HCEC 1CT (cell line): ENCODE measurements at places on chromosomes 7 and 10.

DNA sequence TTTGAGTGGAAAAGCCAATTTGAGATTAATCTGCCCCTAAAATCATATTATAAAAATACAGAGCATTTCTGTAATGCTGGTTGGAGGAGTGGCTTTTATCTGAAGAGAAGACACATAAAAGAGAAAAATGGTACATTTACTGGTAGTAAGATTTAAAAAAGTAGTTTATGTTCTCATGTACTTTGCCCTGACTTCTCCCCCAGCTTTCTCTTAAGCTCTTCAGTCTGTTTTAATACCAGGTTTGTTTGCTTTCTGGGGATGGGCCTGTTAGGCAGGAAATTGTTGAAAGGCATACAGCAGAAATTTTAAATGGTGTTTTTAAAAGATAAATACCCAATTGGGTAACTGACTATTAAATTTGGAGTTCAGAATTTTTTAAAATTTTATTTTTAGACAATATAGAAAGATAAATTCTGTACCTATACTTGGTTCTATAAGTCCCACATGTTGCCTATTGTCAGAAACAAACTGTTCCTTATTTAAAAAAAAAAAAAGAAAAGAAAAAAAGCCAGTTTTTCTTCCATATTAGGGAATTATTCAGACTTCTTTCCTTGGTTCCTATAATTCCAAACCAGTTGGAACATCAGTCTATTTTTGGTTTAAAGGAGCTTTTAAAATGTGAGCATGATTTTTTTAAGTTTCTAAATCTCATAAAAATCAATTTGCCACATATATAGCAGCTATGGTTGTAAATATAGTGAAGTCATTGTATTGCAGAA lies 136.6 kb downstream of the ARID5B start:
- no peak for DNase-seq

DNA sequence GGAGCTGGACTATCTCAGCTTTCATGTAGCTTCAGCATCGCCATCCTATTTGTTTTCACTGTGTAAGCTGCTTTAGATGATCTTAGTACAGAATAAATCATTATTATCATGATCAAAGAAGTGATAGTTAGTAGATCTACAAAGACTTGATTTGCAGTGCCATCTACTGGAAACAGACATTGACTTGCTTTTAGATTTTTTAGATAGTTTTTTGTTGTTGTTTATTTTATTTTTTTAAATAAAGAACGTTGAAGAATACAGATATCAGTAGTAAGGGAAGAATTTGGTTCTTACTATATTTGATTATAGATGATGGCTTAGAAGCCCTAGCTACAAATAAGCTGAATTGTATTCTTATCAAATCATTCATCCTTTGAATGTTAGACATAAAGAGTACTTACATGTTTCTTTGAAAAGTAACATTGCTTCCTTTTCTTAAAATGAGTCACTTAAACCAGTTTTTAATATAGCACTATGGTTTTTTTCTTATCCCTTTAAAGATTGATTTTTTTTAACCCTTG lies 6.3 kb upstream of the SFMBT2 start:
- peak; percentile 58 for DNase-seq

DNA sequence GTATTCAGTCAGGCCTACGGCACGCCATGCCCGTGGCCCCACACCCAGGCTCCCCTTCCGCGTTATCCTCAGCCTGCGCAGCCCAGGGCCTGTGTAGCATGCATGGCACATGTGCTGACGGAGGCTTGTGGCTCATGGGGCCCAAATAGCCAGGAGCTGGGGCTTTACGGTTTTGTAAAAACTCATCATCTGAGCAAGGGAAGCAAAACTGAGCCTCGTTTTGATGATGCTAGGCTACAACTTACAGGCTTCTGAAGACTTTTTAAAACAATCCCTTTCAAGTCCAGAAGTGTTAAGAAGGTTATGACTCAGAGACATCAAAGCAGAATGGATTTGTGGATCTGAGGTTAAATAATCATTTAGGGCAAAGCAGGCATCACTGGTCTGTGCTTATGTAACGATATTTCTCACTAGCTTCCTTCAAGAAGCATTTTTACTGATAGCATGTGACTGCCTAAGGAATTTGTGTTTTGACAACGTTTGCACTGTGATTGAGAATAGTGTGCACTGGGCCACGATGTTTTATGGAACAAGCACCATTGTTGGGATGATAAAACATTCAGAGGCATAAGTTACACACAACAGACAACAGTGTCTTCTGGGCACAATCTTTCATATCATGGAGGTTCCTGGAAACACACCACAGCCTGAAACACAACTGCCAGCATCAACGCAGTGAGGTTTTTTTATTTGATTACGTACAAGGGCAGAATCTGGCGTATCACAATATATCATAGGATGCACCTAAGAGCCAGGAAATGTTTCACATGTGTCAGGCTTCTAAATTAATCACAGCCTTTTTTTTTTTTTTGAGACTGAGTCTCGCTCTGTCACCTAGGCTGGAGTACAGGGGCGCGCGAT lies 274.3 kb downstream of the CCDC3 start:
- DNase-seq, result no peak

DNA sequence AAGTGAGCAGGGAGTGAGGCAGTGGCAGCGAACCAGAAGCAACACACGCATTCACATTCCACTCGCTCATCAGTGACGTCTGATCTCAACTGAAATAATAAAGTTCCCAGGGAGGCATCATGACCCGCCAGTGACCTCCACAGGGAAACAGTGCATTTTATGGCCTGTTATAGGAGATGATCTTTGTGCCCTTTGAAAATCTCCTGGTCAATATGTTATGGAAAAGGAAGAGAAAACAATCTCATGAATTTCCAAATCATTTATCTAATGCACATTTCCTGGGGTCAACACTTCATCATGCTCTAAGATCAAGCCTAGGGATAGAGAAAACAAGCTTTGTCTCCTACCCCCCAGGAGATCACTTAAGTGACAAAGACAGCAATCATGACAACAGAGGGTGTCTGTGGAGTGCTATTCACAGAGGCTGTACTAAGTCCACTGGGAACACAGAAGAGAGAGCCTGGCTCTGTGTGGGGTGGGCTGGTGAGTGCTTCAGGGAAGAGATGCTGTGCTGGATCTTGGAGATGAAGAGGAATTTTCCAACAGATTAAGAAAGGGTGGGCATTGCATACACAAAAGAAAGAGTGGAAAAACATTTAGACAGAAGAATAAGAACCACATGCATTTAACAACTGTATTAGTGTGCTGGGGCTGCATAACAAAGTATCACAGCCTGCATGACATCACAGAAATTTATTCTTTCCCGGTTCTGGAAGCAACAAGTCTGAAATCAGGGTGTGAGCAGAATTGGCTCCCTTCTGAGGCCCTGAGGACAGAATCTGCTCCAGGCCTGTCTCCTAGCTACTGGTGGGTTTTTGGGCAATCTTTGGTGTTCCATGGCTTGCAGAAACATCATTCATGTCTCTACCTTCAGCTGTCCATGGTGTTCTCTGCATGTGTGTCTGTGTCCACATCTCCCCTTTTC lies 613.9 kb upstream of the IGFBP3 start:
- DNase-seq, result no peak

GRCh38 chr7:45578467-45578866 lies 4.3 kb downstream of the ADCY1 start:
- no peak for DNase-seq

GRCh38 chr10:30819341-30820181 lies 190.0 kb upstream of the LYZL2 start:
- DNase-seq, result peak; percentile 79

GRCh38 chr7:117017702-117018266 lies 64.5 kb downstream of the ST7 start:
- DNase-seq, result no peak

DNA sequence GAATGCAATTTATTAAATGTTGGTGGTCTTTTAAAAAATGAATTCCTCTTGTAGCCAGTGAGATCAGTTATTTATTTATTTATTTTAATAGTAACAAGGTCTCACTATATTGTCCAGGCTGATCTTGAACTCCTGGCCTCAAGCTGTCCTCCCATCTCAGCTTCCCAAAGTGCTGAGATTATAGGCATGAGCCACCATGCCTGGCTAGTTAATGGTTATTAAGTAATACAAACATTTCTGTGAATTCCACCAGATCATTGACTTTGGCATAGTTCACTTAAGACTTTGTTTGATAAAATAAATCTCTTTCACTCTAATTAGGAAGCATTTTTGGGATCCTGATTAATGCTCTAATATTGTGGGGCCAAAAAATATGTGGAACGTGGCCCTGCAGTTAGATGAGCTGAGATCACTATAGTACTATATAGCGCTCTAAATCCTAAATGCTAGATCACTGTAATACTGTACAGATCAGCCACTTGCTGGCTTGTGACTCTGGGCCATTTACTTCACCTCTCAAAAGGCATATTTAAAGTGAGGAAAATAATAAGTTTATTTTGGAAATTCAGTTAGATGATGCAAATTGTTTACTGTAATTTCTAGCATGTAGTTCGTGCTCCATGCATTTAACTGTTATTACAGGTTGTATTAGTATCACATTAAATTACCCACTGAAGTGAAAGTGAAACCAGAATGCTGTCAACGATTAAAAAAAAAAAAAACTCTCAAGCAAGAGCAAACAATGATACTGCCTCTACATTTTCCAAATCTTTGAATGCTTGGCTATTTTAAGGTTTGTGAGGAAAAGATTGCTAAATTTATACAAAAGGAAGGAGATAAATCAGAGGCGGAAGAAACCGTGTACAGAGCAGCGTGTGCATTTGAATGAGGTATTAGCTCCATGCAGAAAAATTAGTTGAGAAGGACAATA lies 15.9 kb upstream of the FAS start:
- DNase-seq, result no peak

- DNase-seq, result no peak
Observed at GRCh38 chr10:4639960-4640359, 186.0 kb upstream of the AKR1E2 start.

GRCh38 chr7:17530741-17531421 lies 232.4 kb downstream of the AHR start:
- peak; percentile 47 for DNase-seq

DNA sequence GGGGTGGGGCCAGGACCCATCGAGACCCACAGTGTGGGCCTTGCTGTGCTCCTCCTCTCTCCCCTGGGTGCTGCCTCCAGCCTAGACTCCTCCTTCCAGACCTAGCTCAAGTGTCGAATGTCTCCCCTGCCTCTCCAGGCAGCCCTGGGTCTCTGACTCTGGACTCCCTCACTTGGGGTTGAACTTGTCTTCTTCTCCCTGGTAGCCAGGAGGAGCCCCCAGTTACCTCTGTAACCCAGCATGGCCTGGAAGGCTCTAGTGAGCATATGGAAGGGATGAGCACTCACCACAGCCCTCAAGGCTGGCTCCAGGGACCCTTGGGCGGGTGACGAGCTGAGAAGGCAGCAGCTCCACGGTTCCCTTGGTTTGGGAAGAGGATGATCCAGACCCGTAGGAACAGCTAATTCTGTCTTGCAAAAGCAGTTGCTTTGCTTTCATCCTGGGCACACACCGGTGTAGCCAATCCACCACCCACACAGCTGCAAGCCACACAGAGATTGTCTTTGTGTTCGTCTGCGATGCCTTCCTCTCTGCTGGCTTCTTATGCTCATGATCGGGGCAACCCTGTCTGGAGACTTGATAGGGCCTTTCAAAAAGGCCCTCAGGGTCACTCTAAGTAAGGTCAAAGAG lies 52.3 kb upstream of the ANTXRL start:
- no peak for DNase-seq

DNA sequence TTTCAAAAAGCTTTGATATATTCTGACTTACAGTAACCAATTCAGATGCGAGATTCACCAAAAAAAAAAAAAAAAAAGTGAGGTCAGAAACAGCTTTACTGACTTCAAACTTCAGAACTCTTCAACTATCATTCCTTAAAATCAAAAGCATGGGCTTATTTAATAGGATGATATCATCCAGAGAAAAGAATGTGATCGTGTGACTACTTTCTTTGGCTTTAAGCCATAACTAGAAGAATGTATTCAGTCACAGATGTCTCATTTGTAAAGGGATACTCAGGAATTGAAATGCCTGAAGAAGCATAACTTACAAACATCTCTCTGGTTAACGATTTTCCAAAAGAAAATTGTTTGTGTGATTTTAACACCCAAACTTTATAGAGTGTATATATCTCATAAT lies 11.5 kb downstream of the TPK1 start:
- DNase-seq, result peak; percentile 73

DNA sequence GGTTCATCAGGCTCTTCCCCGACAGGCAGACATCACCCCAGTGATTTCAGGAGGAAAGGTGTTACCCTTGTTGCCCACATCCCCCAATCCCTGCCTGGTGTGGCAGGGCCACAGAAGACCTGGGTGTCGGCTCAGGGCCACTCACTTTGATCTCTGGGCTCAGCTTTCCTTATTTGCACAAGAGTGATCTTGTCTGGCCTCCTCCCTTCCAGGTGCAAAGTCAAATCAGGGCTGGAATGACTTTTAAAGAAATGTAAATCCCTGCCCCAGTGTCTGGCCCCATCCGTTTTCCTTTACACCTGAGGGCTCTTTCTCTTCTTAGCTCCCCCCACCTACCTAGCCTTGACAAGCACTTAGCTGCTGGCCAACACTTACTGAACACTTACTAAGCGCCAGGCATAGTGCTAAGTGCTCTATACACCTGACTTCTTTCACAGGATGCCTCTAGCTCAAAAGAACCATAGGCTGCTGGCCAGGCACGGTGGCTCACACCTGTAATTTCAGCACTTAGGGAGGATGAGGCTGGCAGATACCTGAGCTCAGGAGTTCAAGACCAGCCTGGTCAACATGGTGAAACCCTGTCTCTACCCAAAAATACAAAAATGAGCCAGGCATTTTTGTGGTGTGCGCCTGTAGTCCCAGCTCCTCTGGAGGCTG lies 979 bp upstream of the NODAL start:
- DNase-seq, result no peak

- no peak for DNase-seq
Observed at GRCh38 chr7:66694286-66694685, 46.2 kb upstream of the RABGEF1 start.

DNA sequence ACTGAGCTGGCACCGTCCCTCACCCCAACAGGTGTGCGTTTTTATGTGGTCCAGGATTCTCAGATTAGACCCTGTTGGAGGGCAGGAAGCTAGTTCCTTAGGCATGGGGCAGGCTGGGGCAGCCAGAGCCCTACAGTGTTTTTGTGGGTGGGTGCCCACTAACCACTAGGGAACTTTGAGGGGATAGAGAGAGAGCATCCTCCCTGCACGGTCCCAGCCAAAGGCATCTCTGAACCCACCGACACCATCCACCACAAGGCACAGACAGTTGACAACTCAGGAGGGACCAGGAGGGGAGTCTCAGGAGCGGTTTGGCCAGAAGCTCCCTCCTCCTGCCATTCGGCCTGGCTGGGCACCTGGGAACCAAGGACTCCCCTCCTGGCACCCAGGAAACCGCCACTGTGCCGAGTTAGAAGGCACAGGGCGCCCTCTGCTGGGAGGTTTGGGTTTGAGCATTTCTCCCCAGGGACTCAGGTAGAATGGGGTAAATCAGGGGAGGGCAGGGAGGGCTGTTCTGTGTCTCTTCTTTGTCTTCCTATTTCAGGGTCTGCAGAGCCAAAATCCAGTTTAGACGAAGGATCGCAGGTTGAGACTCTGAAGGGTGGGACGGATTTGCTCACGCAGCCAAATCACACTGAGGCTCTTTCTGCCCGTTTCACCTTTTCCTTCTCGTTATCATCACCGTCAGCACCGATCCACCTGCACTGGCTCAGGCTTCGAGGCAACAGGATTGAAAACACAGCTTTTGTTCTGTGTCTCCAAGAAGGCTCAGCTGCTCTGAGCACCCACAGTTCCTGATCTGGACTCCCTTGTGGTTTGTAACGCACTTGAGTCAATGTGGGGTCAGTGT lies 84.8 kb upstream of the COL13A1 start:
- peak; percentile 18 for DNase-seq
